ENCODE measurements at places on chromosomes 11 and 22.

DNA sequence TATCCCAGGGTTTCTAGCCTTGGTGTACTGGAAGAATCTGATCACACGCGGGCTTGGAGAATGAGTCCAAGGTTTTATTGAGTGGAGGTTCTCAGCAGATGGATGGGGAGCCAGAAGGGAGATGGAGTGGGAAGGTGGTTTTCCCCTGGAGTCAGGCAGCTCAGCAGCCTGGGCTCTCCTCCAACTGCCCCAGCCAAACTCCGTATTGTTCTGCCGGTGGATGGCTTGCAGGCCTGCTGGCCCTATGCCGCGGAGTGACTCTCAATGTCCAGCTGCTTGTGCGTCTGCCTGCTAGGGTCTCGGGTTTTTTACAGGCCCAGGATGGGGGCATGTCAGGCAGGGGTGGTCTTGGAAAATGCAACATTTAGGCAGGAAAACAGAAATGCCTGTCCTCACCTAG, 162.4 kb upstream of the LMO1 start:
- DNase-seq = no peak

DNA sequence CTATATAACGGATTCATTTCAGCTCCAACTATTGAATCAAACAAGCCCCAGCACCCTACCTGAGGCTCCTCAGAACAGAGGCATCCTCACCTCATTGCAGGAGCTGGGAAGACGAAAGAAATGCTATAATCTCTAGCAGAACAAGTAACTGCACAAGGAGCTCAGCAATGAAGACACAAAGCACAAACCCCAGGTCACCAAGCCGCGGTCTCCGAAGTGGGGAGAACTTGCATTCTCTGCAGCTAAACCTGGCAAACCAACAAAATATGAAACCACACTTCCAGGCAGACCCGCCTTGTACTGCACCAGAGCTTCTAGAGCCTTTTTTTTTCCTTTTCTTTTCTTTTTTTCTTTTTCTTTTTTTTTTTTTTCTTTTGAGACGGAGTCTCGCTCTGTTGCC, 21.8 kb upstream of the CD5 start:
- no peak for DNase-seq

GRCh38 chr11:17389957-17390649, 1.6 kb upstream of the KCNJ11 start:
- DNase-seq = no peak

DNA sequence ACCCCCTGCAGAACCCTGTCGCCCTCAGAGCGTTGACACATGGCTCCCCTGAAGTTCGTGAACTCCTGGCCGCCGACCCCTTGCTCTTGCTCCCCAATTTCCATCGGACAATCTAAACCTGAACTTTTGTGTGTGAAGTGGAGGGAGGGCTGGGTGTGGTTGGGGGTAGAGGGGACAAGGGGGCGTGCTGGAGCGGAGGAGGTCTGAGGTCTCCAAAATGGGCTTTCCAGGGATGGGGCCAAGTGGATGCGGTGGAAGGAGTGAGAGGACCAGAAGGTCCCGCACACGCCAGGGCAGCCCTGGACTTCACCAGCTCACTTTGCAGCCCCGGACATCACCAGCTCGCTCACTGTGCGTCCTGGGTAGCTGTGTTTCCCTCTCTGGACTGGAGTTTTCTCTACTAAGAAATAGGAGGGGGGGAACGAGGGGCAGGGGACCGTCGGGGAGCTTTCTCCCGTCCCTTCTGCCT, 18.6 kb downstream of the CREB3L1 start:
- DNase-seq = no peak

GRCh38 chr11:34706709-34707461, 86.0 kb downstream of the EHF start:
- DNase-seq = no peak

DNA sequence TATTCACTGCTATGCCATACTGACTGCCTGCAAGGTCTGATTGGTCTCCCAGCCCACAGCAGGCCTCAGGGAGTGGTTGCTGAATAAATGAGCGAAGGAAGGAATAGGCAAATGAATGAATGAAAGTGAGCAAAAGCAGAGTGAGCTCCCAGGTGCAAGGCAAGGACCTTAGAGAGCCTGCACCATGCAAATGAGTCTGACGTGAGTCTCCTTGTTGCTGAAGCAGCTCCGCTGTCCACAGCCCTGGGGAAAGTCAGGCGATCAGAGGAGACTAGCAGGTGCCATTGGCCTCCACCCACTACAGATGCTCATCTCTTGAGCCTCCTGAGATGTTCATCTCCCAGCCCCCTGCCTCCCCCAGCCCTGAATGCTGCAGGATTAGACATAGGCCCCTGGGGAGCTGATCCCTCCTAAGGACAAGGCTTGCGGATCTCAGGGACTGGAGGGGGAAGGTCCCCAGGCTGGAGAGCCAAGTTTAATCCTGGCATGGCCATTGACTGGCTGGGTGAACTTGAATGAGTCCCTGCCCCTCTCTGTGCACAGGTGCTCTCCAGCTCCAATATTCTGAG, 22.1 kb downstream of the GDPD5 start:
- DNase-seq = no peak

- DNase-seq = no peak
Measured at GRCh38 chr11:116777056-116777455, 4.3 kb upstream of the BUD13 start.

DNA sequence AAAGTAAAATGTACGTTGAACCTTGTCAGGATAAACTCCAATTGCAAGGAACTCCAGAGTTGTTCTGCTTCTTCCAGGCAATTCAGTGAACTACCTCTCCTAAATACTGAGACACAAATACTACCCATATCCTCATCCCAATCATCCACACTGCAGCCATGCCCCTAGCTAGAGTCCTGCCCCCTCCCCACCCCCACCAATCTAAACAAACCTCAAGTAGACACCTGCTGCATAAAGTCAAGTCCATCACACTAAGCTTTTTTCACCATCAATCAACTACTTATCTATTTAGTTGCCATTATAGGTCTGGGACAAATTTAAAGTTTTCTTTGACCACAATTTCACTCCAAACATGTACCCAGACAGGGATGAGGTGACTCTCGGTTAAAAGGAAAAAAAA, 93.2 kb upstream of the APOA1 start:
- DNase-seq = no peak

- DNase-seq = no peak
Measured at GRCh38 chr11:57639321-57640067, 10.2 kb downstream of the YPEL4 start.

DNA sequence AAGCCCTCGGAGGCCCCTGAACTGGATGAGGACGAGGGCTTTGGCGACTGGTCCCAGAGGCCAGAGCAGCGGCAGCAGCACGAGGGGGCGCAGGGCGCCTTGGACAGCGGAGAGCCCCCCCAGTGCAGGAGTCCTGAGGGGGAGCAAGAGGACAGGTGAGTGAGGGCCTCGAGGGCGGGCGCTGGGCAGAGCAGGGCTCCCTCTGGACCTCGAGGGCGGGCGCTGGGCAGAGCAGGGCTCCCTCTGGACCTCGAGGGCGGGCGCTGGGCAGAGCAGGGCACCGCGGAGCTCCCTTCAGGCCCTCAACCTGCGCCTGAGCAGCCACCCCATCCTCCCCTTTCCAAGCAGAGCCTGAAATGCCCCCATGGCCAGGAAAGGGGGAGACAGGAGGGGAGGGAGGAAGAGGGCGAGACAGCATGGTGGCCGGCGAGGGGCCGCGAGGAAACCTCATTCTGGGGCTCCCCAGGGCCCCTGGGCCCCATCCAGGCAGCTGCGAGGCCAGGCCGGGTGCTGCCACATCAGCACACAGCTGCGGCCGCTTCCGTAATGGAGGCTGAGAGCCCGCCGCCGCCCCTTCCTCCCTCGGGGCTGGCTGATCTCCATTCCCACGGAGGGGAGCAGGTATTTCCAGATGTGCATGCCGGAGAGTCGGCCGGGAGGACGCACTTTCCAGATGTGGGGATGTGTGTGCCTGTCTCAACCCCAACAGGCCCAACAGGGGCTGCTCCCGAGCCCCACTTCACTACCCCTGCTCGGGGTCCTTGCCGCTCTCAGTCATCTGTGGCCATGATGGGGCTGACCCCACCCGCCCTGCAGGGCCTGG, 10.0 kb downstream of the PRR33 start:
- no peak for DNase-seq

DNA sequence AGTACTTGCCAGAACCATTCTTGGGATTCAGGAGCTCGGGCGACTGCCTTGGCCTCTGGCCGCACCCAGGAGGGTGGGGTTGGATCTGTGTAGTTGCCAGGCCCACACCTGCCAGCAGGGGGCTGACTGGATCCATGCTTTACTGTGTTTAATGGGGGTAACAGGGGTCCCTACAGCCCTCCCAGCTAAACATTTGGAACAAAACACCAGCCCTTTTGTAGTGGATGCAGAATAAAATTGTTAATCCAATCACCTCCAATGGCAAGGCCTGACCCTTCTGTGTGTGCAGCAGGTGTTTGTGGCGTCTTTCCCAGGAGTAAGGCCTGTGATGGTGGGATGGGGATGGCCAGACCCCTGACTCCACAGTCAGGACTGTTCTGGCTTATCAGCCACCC, 22.5 kb downstream of the SUN2 start:
- DNase-seq = no peak

- no peak for DNase-seq
Measured at GRCh38 chr11:108117746-108118371, 3.5 kb upstream of the ACAT1 start.

Data from SJSA1 (cell line).